ENCODE measurements at places on chromosomes 3 and 15.
A peak's percentile ranks its signal among the peaks of the same experiment; 100 is the strongest.

GRCh38 chr3:9123840-9124239, 125.6 kb downstream of the SRGAP3 start:
- DNase-seq, result no peak

GRCh38 chr3:24598695-24599470, 104.2 kb upstream of the THRB start:
- peak; percentile 19 for DNase-seq

GRCh38 chr3:56205406-56205805, 262.9 kb downstream of the ERC2 start:
- no peak for DNase-seq

DNA sequence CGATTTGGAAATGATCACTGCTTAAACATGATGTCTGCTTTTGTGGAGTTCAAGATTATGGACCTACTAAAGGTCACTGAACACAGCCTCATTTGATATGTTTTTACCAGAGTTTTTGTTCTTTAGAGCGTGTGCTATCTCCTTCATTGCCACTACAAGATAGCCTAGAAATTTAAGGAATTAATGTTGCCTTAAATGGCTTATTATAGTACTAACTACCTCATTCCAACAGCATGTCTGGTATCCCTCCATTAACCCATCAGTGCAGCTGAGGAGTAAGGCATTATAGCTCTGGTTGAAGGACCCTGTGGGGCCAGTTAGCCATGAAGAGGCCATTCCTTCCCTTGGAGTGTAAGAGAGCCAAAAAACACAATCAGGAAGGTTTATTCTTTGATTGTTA, 2.3 kb upstream of the FAM43A start:
- DNase-seq, result no peak

- peak; percentile 57 for DNase-seq
Measured at GRCh38 chr3:20043396-20043795, 3.1 kb downstream of the KAT2B start.

GRCh38 chr3:133296981-133297380, 102.9 kb upstream of the BFSP2 start:
- no peak for DNase-seq

DNA sequence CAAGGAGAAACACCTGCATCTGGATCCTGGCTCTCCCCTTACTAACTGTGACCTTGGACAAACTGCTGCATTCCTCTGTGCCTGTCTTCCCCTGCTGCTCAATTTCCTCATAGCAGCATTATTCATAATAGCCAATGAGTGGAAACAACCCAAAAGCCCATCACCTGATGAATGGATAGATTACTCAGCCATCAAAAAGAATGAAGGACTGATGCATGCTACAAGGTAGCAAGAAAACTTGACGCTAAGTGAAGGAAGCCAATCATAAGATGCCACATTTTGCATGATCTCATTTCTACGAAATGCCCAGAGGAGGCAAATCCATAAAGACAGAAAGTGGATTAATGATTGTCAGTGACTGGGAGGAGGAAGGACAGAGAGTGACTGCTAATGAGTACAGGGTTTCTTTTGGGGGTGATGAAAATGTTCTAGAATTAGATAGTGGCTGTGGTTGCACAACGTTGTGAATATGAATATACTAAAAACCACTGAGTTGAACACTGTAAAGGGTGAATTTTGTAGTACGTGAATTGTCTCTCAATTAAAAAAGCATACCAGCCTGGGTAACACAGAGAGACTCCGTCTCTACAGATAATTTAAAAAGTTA, 11.2 kb downstream of the IGDCC4 start:
- no peak for DNase-seq

- DNase-seq, result no peak
Measured at GRCh38 chr15:69743091-69743490, 290.5 kb downstream of the RPLP1 start.

- peak; percentile 40 for DNase-seq
Measured at GRCh38 chr15:68463996-68464395, 32.0 kb upstream of the ITGA11 start.

DNA sequence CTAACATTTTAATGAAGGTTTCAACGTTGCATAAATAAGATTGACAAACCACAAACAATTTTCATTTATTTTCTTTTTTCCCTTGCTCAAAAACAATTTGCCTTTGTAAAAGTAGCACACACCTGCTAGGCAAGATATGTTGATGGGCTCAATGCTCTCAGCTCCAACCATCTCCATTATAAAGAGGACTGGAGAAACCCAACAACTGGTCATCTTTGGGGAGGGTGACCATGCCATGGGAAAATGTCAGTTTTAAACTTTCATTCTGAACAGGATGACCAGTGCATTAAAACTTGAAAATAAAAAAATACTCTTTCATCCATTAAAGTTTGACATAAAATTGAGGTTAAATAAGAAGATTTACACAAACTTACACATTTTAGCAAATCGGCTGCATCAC, 183.7 kb downstream of the CFAP20DC start:
- no peak for DNase-seq

- DNase-seq, result peak; percentile 94
Measured at GRCh38 chr3:50163572-50164455, 8.7 kb downstream of the SEMA3F start.

DNA sequence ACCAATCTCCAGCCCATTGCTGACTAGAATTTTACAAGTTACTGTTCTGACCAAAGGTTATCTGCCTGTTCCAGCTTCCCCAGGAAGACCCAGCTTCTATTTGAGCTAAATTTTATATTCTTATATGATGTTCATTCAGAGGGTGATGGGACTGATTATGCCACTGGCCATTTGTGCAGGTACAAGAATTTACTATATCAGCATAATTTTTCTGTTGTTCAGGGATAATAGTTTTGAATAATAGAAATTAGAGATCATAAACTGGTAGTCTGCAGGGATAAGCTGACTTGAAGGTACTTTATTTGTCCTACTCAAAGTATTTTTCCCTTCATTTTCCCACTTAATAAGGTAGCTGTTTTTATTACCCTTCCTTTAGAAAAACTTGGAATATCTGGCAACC, 222.6 kb upstream of the MRPL3 start:
- DNase-seq, result no peak

DNA sequence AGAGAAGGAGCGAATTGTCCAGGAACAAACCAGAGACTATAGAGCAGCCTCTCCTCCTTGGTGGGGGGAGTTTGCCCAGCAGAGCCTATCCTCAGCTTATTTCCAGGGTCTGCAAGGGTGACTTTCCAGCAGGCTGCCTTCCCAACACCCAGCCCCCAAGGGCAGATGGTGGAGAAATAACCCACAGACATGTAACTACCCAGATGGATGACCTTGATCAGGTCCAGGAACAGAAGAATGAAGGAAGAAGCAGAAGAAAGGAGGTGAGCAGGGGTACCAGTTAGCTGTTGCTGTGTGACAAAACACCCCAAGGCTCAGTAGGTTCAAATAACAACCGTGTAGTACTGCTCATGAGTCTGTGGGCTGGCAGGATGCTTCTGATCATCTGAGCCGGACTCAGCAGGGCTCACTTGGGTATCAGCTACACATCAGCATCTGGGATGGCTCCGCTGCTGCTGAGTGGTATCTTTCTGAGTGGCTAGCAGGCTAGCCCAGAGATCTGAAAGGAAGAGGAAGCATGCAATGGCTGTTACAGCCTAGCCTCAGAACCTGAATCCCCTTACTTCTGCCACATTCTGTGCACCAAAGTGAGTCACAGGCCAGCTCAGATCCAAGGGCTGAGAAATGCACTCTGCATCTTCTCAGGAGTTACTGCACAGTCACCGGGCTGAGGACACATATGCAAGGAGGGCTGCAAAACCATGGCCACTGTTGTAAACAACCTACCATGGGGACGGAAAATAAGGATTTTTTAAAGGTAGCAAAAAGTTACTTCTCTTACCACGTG, 22.2 kb upstream of the TXNRD3 start:
- peak; percentile 49 for DNase-seq

DNA sequence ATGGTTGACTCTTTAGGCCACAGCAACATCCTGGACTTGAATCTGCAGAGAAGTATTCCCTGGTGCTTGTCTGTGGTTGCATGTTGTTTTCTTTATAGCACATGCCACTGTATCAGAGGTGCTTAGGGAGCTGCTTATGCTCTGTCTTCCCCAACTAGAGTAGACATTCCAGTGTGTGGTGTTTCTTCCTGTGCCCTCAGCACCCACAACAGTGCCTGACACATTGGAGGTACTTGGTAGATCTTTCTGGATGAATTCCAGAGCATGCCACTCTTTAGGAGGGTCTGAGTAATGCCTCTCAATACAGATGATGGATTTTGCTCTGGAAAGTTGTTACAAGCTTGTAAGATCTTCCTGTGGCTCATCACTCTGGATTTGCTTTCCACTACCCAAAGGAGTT, 117.6 kb downstream of the CHDH start:
- DNase-seq, result no peak

GRCh38 chr15:59364248-59364647, 8.4 kb downstream of the MYO1E start:
- DNase-seq, result no peak

GRCh38 chr3:133992381-133992780, 37.3 kb downstream of the SLCO2A1 start:
- DNase-seq, result no peak

- DNase-seq, result no peak
Measured at GRCh38 chr15:38864122-38864521, 299.5 kb upstream of the RASGRP1 start.

GRCh38 chr3:182785142-182785541, 8.2 kb upstream of the ATP11B start:
- no peak for DNase-seq

- DNase-seq, result peak; percentile 64
Measured at GRCh38 chr3:12170207-12170606, 11.5 kb upstream of the TIMP4 start.

DNA sequence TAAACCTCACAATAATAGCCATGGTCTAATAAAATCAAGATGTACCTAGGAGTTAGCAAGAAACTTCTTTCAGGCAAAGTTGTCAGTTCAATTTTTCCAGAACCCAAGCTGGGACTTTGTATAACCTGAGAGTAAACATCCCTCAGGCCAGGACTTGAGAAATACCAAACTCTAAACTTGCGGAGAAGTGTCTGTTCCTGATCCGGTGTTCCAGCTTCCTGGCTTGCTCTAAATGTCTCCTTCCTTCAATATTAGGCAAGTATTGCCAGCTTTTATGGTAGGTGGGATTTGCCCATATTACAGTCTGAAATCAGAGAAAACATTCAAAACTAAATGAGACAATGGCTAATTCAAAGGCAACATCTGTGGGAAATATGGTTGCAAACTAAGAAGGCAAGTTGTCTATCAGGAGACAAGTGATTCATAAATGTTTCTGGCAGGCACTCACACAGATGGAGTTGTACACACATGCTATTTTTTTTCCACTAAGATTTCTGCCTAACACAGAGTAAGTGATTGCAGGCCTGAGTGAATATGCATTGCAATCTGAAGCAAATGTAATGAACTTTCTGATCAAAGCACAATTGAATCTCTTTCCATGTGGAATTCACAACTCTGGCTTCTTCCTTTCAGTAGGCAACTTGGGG, 88.3 kb upstream of the COL8A1 start:
- peak; percentile 44 for DNase-seq

- no peak for DNase-seq
Measured at GRCh38 chr3:46994801-46995731, 15.6 kb downstream of the NBEAL2 start.

- no peak for DNase-seq
Measured at GRCh38 chr15:66873856-66874255, 171.8 kb downstream of the SMAD6 start.

DNA sequence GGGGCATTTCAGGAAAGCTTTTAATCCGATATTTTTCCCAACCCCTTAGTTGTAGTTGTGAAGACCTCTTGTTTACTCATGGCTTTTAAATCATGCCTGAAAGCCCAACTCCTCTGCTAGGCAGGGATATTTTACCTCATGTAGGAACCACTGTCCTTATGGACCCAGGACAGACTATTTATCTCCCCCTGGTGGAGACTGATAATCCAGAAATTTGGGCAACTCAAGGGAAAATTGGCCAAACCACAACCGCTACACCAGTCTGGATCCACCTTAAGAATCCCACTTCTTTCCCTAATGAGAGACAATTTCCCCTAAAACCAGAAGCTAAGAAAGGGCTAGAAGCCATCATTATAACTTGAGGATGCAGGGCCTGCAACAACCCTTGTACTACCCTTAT, 248.1 kb upstream of the STAC start:
- no peak for DNase-seq

DNA sequence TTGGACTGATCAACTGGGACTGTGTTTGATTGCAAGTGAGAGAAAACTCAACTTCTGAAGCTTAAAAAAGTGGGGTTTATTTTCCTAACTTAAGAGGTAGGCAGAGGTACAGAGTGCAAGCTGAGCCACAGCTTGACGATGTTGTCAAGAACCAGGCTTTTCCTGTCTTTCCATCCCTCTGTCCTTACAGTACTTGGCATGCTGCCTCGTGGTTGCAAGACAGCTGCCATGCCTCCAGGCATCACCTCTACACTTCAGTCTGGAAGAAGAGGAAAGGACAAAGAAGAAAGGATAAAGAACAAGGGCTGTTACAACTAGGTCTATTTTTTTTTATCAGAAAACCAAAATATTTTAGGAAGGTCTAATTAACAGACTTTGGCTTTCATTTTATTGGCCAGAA, 51.8 kb upstream of the GALNT15 start:
- no peak for DNase-seq

GRCh38 chr3:113431811-113432210, 9.5 kb downstream of the CFAP44 start:
- no peak for DNase-seq

- no peak for DNase-seq
Measured at GRCh38 chr15:36008719-36009118, 462.8 kb upstream of the DPH6 start.

- no peak for DNase-seq
Measured at GRCh38 chr3:156532730-156533129, 22.2 kb downstream of the SSR3 start.

GRCh38 chr3:104106276-104106675, 1260.4 kb upstream of the ALCAM start:
- no peak for DNase-seq

GRCh38 chr3:16508243-16508578, 5.3 kb downstream of the RFTN1 start:
- DNase-seq, result no peak

- DNase-seq, result no peak
Measured at GRCh38 chr3:105513886-105514285, 147.2 kb downstream of the ALCAM start.

- DNase-seq, result no peak
Measured at GRCh38 chr3:37574177-37574943, 287.3 kb upstream of the CTDSPL start.

GRCh38 chr3:81592101-81592500, 169.3 kb downstream of the GBE1 start:
- DNase-seq, result no peak

- peak; percentile 82 for DNase-seq
Measured at GRCh38 chr15:58346361-58346760, 85.4 kb upstream of the LIPC start.

DNA sequence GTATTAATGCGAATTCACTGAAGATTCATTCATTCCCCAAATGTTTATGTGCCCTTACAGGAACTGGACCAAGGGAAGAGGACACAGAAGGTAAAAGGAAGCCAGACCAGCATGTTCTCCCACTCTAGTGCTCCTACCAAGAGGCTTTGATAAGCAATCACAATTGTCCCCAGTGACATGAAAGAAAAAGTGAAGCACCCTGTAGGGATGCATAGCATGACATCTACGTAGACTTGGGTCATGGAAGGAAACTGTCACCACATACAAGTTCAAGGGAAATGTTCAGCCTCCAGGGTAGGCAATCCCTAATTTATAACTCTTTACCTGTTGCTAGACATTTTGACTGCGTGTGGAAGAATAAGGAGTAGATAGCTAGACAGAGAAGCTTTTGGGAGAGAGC, 348.6 kb upstream of the MCTP2 start:
- no peak for DNase-seq

- peak; percentile 69 for DNase-seq
Measured at GRCh38 chr15:73930790-73931281, 4.6 kb downstream of the LOXL1 start.
